ENCODE measurements at places on chromosomes 2 and 18.

- DNase-seq: peak; percentile 62
Observed at GRCh38 chr2:75608684-75609333, 37.8 kb upstream of the MRPL19 start.

DNA sequence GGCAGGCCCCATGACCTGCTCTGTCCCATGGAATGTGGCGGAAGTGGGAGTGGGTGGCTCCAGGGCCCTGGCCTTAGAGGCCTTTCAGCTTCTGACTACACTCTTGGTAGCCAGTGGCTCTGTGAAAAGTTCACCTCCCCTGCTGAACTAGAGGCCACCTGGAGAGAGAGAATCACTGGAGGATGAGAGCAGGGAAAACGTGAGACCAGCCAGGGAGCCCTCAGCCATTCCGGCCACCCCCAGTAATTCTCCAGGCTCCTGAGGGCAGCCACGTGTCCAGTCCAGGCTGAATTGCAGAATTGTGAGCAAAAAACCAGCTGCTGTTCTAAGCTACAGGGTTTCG lies 10.5 kb downstream of the COLEC12 start:
- no peak for DNase-seq

DNA sequence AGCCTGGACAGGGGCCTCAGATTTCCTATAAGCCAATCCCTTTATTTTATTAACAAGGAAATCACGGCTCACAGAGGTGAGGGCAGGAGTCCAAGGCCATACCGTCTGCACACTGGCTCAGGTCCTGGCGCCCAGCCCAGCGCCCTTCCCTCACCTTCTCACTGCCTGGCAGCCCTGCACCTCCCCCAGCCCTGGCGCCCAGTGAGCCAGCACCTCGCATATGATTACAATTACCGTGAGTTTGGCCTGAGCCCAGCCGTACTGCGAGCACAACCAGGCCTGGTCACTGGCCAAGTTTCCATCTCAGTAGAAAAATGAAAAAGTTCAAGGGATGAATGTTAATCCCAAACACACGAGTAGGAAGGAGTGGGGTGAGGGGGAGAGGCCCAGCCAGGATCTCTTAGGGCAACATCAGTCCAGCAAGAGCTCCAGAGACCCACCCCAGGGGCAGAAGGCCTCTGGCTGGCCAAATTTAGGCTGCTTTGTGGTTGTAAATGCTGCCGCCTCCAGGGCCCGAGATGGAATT lies 68.4 kb downstream of the MCFD2 start:
- DNase-seq: no peak

DNA sequence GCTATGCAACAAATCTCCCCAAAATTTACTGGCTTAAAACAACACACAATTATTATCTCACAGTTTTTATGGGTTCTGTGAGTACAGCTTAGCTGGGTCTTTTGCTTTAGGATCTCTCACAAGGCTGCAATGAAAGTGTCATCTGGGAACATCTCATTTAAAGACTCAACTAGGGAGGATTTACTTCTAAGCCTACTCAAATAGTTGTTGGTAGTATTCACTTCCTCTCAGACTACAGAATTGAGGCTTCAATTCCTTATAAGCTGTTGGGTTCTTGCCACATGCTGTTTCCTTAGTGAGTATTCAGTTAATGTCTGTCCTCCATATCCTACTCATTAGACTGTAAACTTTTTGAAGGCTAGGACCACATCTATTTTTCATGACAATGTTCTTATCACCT lies 72.3 kb downstream of the MDH1 start:
- DNase-seq: no peak

GRCh38 chr18:65762556-65762955 lies 11.7 kb downstream of the CDH7 start:
- no peak for DNase-seq

DNA sequence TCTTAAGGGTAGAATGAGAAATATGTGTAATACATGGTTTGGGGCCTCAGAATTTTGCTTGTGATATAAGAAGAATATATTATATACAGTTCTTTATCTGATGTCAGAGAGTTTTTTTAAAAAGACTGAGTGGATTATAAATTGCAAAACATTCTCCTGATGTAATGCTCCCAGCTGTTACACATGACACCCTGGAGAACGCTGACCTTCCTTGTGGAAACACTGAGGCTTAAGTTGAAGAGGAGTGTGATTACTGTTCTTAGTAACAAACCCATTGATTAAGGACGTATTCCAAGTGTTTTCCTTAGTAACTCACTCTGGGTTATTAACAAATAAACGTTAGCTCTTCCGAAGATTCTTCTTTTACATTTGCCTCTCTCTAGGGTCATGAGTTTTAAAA lies 1069.3 kb upstream of the CNTNAP5 start:
- DNase-seq: no peak

DNA sequence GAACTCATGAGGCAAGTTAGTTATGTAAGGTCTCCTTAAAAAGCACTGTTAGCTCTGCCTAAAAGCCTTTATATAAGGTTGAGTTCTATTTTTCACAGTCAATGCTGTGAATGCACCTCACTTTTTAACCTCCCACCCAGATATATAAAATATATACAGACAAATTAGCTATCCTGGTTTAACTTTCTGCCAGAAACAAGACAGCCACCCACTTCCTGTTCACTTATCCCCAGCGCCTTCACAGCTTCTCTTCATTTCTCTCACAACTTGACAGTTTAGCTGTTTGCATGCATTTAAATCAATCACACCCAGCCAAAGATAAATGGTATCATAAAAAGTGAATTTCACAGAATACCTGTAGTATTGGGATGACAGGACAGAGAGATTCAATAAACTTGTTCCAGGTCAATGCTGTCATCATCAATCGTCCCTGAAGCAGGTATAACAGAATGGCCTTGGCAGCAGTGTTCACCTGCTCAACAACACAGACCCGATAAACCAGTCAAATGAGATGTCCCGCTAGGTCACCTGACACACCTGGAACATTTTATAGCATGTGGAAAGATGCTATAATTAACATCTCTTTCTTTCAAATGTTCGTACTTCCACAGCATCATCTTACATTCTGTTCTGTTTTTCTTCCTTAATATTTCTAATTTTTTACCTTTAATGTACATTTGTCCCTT lies 55.7 kb downstream of the RTTN start:
- DNase-seq: no peak

DNA sequence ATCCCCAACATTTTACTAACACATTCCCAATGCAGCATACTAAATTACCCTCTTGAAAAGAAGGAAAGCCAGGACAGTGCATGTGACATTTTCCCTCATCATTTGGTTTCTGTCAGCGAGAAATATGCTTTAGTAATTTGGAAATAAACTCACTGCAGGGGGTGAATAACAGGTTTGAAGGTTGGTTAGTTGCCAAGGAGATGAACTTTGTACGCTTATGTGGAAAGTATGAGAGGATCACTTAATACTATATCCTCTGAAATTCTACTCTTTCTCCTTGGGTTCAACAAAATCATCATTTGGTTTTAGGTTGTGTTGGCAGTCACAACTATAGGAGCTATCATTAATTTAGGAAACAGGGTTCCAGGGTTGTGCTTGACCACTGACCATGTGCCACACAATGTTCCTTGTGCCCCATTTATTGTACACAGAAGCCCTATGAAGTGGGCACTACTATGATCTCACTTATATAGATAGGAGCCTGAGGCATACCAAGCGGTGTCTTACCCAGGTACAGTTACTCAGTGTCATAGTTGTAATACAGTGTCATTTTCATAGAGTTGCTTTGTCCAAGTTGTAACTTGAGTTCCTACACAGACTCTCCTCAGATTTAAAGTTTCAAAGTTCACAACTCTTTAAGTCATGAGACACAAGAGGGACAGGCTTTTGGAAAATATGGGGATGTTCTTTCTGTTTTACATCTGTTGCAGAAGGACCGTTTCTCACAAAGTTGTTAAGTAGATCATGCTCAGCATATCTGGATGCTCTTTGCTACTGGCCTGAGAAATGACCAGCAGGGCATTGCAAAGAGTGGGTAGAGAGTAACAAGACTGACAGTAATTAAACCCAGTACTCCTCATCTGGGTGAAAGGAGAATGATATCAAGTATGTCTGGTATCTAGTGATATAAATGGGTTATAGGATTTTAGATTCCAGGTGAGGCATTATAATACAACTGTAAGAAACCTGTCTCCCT lies 91.8 kb downstream of the MAP4K4 start:
- DNase-seq: no peak

DNA sequence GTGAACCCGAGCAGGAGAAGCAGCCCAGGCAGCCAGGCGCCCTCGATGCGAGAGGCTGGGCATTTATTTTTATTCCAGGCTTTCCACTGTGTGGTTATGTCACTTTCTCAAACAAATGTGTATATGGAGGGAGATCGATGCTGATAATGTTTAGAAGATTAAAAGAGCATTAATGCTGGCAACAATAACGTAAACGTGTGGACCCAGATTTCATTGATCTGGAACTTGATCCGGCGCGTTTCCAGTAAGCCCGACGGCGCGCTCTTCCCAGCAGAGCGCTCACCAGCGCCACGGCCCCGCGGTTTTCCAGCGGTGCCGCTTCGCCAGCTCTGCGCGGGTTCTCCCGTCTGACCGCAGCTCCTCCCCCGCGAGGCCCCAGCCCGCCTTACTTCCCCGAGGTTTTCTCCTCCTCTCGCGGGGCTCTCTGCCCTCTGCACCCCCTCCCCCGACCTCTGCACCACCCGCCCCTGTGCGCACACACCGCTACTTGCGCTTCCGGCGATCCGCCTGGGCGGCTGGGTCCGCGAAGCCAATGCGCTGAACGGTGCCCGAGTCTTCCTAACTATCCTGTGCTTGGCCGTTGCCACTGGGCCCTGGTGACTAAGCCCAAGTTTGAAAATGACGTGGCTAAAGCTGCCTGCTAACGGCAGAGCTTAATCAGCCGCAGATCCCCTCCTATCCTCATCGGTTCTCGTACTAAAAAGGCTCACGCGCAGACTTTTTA lies 6.1 kb downstream of the ONECUT2 start:
- no peak for DNase-seq

DNA sequence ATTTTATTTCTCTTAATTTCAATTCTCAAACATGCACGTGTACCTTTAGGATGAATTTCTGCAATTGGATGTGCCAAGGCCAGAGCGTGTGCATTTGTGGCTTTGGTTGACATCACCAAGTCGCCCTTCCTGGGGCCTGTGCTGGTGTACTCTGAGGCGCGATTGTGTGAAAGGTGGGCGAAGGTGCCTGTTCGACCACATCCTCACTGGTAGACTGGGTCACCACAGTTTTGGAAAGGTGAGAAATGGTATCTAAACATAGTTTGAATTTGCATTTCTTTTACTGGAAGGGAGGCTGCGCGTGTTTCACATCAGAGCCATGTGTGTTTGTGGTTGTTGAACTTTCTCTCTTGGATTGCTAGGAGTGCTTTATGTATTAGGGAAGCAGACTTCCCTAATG lies 89.8 kb downstream of the LDLRAD4 start:
- no peak for DNase-seq

- DNase-seq: no peak
Observed at GRCh38 chr18:57728941-57729511, 74.1 kb downstream of the ATP8B1 start.

DNA sequence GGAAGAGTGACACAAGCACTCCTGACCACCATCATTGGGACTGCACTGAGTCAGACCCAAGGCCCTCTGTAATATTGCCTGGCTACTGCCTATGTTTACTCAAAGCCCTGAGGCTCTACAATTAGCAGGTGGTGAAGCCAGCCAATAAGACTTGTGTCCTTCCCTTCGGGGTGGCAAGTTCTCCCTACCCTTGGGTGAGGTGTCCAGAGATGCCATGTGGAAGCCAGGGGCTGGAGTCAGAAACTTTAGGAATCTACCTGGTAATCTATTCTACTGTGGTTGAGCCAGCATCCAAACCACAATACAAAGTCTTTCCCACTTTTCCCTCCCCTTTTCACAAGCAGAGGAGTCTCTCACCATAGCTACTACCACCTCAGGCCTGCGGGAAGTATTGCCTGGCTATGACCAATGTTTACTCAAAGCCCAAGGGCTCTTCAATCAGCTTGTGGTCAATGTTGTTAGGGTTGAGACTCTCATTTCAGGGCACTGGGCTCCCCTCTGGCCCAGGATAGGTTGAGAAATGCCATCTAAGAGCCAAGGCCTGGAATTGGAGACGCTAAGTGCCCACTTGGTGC lies 17.6 kb downstream of the DHRS9 start:
- DNase-seq: no peak

DNA sequence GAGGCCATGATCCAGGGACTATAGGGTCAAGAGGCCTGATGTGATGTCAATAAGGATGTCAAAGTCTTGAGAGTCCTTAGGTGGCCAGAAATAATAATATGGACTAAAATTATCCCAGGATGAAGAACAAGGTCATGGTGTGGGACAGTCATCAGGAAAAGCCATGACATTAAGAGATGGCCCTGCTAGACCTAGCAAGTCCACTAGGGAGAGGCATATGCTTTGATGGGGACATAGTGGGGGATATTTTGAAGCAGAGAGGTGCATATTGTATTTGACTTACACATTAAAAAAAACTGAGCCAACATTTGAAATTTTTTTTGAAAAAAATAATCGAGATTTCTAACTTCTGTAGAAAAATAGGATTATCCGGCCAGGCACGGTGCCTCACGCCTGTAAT lies 53.3 kb upstream of the CXCR4 start:
- no peak for DNase-seq

- no peak for DNase-seq
Observed at GRCh38 chr2:70258532-70258875, 567 bp downstream of the PCYOX1 start.

- DNase-seq: no peak
Observed at GRCh38 chr18:42921226-42921737, 194.2 kb downstream of the RIT2 start.

DNA sequence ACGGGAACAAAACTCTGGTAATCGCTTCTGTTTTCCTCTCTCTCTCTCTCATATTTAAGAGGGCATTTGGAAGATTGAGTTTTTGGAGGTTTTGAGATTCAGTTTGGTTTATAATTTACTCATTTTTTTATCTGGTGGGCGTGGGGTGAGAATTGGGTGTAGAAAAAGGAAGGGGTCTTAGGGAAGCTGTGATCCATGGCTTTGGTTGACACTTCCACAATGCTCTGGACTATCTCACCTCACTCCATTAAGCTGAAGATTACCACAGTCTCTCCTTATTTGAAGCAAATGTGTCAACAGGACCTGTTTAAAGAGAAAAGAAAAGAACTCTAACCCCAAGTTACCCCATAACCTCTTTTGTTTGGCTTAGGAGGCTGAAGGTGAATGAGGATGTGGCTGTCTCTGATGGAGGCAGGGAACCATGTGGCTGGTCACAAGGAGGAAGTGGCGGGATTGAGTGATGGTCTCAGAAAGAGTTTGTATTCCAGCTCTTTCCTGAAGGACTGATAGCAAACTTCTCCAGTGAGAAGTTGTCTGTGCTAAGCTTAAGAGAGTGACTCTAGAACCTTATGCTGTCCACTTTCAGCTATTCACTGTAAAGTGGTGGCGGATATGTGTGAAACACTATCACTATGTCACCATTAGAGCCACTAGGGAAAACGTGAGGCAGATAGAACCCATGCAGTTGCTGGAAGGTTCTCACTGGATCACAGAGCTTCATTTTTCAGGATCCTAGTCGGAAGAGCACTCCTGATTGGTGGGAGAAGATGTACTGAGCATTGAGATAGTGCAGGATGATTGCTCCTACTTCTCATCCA lies 934 bp downstream of the ZNF804A start:
- no peak for DNase-seq

- DNase-seq: no peak
Observed at GRCh38 chr2:76288146-76288545, 577.4 kb upstream of the GCFC2 start.

- no peak for DNase-seq
Observed at GRCh38 chr2:239065537-239065936, 217.7 kb downstream of the TWIST2 start.

GRCh38 chr2:44181648-44182047 lies 13.0 kb downstream of the PPM1B start:
- DNase-seq: no peak

GRCh38 chr2:179373816-179374215 lies 109.2 kb upstream of the SESTD1 start:
- DNase-seq: no peak

GRCh38 chr2:169818241-169818640 lies 6.5 kb downstream of the METTL5 start:
- no peak for DNase-seq

Measured in activated CD4-positive, CD25-positive, alpha-beta regulatory T cell treated with anti-CD3 and anti-CD28 coated beads, Interleukin-2, amount 50 U/mL, for 72 hours (primary cell).